ENCODE measurements at places on chromosomes 2 and 18. TPM values are rescaled to one million over a fixed set of nuclear protein-coding genes. Genes with fewer than 3 reads are reported as not detected.

Gene GKN2
- not detected for total RNA-seq

Gene GATA6
- 0.43 TPM for total RNA-seq

Gene ACTR1B
- 129 TPM for total RNA-seq

Gene AMER3
- total RNA-seq, result not detected

Gene ATP6V1B1
- total RNA-seq, result not detected

GRCh38 chr2:172246649-172247048 lies 143.9 kb upstream of the DLX2 start:
- peaks cover 11% of the 10 kb centered on the region for H3K27me3 ChIP-seq
- peaks cover 3% of the 10 kb centered on the region for H3K36me3 ChIP-seq
- no peak overlapping the region for H3K27ac ChIP-seq
- no peak for DNase-seq

GRCh38 chr2:26255759-26256384 lies 11.1 kb downstream of the HADHB start:
- peaks cover 26% of the 10 kb centered on the region for H3K4me1 ChIP-seq
- H3K4me3 ChIP-seq, result no peak overlapping the region
- no peaks in the 10 kb centered on the region for H3K27me3 ChIP-seq
- DNase-seq, result no peak

- no peak for DNase-seq
- H3K36me3 ChIP-seq, result no peaks in the 10 kb centered on the region
- H3K27ac ChIP-seq, result no peak overlapping the region
- H3K4me3 ChIP-seq, result no peak overlapping the region
Observed at GRCh38 chr18:48519431-48520100, 19.3 kb upstream of the CTIF start.

GRCh38 chr2:220034426-220035130 lies 407.1 kb downstream of the SLC4A3 start:
- no peaks in the 10 kb centered on the region for H3K4me1 ChIP-seq
- no peaks in the 10 kb centered on the region for H3K27me3 ChIP-seq
- no peak for DNase-seq
- H3K27ac ChIP-seq, result no peak overlapping the region

- DNase-seq, result no peak
- H3K36me3 ChIP-seq, result no peaks in the 10 kb centered on the region
- H3K4me1 ChIP-seq, result no peaks in the 10 kb centered on the region
- H3K4me3 ChIP-seq, result no peak overlapping the region
- H3K27ac ChIP-seq, result no peak overlapping the region
Observed at GRCh38 chr2:100796499-100797100, 23.3 kb upstream of the NPAS2 start.

DNA sequence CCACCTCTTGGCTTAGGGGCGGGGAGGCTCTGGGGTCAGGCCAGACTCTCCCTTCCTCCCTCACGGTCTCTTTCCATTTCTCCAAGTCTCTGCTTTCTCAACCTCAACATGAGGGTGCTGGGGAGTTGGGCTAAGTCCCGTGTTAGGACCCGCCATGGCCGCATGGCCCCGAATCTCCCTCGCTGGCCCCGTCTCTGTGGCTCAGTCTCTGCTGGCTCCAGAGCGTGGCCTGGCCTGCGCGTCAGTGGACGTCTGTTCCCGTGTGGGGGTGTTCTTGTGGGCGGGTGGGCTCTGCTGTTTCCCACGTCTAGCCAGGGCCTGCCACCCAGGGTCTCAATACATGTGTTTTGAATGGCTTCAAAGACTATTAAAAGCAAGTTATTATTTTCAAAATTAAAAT lies 12.4 kb downstream of the ALLC start:
- no peaks in the 10 kb centered on the region for H3K36me3 ChIP-seq
- no peak for DNase-seq
- no peak overlapping the region for H3K4me3 ChIP-seq
- H3K27ac ChIP-seq, result no peak overlapping the region
- H3K4me1 ChIP-seq, result no peaks in the 10 kb centered on the region
